ENCODE measurements at places on chromosomes 4 and X.

DNA sequence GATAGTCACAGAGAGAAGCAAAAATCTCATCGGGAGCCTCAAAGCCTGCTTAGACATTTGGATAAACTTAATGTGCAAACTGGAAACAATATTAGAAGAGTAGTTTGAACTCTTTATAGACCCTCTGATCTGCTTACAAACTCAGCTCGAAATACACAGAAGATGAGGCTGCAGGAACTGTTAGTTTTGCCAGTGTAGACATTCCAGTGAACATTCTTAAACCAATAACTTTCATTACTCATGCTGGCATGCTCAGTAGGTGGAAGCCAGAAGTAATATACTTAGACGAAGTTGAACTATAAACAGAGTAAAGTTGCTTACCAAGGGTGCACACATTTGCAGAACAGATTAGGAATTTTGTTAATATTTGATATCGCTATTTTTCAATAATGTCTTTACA, 303.5 kb downstream of the ANKRD50 start:
- peak; percentile 42 for DNase-seq

GRCh38 chrX:69398881-69399280, 105.2 kb upstream of the NALF2 start:
- no peak for DNase-seq

- no peak for DNase-seq
Measured at GRCh38 chr4:139501927-139502899, 48.3 kb downstream of the RAB33B start.

DNA sequence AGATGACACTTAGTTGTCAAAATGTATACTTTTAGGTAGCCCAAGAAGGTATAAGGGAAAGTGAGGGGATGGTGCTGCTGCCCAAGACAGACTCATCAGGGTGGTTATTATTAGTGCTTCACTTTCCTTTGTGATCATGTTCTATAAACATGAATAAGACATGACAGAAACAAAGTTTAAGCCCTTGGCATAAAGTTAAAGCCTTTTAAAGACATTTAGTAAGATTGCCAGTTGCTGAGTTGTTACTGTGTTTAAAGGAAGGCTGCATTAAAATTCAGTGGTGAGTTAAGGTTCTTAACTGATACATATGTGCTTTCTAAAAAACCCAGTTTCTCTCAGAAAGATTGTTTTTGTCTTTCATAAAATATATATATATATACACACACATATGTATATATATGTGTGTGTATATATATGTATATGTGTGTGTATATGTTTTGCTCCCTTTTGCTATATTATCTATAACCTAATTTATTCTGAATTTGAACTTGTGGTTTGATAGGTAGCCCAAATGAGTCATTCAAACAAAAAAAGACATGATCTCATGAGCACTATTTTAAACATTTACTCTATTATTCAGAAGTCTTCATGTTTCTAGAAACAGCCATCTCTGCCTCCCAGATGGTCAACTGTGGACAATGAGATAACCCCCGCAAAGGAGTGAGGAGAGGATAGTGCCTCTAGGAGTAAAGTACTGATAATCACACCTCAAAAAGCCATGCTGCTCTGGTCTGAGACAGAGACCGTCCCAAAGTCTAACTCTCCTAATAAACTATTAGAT, 98.1 kb upstream of the OTUD4 start:
- DNase-seq: peak; percentile 50

DNA sequence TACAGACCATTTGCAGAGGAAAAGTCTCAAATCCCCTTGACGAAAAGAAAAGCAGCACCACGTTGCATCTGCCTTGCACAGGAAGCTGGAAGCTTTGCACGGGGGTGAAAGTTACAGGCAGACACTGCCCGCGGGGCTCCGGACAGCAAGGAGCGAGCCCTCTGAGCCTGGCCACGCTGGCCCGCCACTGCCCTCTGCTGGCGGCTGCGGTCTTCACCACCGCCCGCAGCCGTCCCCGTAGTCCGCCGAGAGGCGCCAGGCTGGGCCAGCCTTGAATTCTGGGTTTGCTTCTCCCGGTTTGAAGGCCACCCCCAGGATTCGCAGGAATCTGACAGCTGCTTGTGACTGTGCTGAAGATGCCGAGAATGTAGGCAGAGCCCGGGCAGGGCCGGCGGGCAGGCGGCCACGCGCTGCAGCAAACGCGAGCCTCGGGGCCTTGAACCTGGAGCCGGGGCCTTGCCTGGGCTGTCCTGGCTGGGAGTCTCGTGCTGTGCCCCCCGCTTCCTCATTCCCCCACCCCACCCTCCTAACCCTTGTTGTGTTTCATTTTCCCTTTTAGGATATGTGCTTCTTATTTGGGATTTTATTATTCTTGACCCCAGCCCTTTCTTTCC, 49.2 kb downstream of the ENPP6 start:
- peak; percentile 47 for DNase-seq

GRCh38 chrX:64885850-64886249, 90.4 kb downstream of the ZC4H2 start:
- DNase-seq: no peak

DNA sequence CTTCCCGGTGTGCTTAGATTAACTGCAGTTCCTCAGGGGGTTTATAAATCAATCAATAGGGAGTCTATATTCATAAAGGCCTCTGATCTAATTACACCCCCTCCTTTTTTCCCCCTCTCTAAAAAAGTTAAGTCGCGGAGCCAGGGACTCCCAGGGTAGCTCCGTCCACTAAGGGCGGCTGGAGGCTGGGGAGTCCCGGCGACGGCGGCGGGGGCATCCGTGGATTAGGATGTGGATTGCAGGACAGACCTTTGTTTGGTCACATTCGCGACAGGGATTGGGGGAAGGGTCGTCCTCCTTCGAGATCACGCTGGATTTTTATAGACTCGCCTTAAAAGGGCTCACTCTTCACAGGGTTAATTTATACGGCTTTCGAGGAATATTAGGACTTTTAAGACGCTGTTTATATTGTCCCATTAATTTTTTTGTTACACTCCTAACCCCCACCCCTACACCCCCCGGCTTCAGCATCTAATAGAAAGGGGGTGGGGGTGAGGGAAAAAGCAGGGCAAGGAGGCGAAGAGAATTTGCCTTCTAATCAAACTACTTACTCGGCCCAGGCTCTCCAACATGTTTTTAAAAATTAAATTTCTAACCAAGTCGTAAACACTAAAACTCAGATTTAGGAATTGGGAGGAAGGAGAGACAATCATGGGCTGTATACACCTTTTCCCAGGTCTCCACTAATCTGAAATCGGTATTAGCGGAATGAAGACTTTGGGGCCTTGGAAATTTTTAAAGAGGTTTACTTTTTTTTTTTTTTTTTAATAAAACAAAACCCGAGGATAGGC, 8.5 kb downstream of the PITX2 start:
- no peak for DNase-seq

- DNase-seq: no peak
Measured at GRCh38 chr4:16007471-16008095, 44.6 kb upstream of the FGFBP2 start.

DNA sequence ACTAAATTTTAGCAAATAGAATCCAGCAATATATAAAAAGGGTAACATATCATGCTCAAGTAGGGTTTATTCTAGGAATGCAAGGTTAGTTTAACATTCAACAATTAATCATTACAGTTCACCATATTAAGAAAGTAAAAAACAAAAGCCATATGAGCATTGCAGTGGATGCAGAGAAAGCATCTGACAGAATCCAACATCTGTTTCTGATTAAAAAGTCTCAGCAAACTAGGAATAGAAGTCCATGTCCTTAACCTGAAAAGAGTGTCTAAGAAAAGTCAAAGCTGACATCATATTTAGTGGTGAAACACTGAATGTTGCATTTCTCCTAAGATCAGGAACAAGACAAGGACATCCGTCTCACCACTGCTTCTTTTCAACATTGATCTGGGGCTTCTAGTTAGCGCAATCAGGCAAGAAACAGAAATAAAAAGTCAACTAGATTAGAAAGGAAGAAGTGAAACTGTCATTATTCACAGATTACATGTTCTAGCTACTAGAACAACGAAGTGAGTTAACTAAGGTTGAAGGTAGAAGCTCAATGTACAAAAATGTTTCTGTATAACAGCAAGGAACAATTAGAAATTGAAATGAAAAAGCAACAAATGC, 49.3 kb downstream of the MRPL1 start:
- no peak for DNase-seq

GRCh38 chr4:151284534-151285245, 7.7 kb downstream of the PRSS48 start:
- no peak for DNase-seq

GRCh38 chr4:4248885-4249203, 821 bp upstream of the TMEM128 start:
- no peak for DNase-seq

GRCh38 chr4:40596522-40596921, 33.1 kb downstream of the RBM47 start:
- no peak for DNase-seq

- peak; percentile 28 for DNase-seq
Measured at GRCh38 chrX:39253551-39253950, 452.3 kb downstream of the MID1IP1 start.

- DNase-seq: no peak
Measured at GRCh38 chr4:128942607-128943006, 133.1 kb downstream of the JADE1 start.

GRCh38 chr4:76250962-76251361, 559 bp upstream of the FAM47E start:
- DNase-seq: no peak

- DNase-seq: no peak
Measured at GRCh38 chrX:121876305-121876704, 828.9 kb downstream of the GLUD2 start.

DNA sequence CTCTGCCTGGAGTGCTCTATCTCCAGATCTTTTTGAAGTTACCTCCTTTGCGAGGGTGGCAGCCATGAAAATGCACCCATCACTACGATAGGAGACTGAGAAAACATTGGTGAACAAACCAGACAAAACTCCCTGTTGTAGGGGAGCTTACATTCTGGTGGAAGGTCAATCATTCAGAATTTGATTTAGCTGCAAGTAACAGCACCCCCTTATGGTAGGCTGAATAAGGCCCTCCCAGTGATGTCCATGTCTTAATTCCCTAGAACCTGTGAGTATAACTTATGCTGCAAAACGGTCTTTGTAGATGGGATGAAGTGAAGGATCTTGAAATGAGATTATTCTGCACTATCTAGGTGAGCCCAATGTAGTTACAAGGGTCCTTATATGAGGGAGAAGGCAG, 5.6 kb upstream of the TEC start:
- peak; percentile 61 for DNase-seq

- no peak for DNase-seq
Measured at GRCh38 chr4:159201168-159201567, 98.3 kb downstream of the RAPGEF2 start.

GRCh38 chr4:37648084-37648817, 37.9 kb downstream of the RELL1 start:
- DNase-seq: peak; percentile 92

GRCh38 chr4:3290889-3291321, 1.9 kb upstream of the RGS12 start:
- DNase-seq: no peak

DNA sequence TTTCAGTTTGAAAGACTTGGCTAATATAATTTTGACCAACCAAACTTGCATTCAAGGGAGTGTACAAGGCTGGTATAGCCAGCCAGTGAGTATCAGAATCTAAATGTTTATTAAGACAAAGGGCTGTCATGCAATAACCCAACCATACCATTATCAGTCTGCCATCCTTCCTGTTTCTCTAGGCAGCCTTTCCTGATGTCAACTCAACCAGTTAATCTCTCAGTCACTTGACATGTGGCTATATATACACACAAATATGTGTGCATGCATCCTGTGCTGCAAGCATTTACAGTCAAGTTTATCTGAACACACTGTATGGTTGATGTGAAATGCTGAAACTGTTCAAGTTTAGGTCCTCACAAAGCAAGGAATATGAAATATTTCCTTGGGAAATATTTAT, 17.2 kb downstream of the BTK start:
- no peak for DNase-seq

DNA sequence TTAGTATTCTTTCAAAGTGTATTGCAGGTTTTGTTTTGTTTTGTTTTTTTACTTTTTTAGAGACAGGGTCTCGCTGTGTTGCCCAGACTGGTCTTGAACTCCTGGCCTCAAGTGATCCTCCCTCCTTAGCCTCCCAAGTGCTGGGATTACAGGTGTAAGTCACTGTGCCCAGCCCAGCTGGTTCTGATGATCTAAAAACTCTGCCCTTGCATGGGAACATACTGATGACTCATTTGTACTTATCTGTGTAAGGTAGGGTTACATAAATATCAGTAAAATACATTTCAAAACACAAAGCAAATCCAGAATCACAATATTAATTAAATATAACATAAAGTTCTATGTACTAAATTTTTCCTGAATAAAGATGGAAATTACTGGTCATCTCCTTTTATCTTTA, 7.4 kb upstream of the SLC9B1 start:
- peak; percentile 20 for DNase-seq

DNA sequence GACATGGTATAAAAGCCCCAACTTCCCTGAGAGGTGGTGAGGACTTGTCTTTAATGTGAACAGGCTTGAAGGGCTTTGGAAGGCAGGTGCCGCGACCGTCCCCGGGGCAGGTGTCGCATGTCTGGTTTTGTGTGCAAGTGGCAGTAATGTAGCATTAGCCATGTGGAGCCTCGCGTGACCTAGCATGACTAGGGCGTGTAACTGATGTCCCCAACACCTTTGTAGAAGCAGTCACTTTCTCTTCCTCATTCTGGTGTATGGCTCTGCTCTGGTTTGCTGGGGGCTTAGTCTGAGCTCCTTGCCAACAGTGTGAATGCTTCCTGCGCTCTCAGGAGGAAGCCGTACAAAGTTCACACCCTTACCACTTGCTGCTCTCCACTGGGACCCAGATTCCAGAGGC, 145.7 kb downstream of the AMMECR1 start:
- DNase-seq: no peak

DNA sequence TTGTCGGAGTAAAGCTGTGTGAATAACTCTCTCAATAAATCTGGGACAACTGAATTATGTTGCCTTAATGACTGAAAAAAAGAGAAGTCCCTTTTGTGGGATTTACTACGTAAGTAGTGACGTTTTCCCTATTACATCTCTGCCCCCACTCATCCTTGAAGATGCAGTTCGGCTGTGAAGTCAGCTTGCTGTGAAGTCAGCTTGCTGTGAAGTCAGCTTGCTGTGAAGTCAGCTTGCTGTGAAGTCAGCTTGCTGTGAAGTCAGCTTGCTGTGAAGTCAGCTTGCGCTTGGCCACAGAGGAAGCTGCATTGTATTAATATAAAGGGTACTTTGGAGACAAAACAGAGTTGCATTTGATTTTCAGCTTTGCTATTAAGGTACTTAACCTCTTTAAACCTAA, 8.0 kb upstream of the VAMP7 start:
- DNase-seq: no peak

GRCh38 chr4:10320130-10320529, 137.1 kb downstream of the ZNF518B start:
- no peak for DNase-seq

DNA sequence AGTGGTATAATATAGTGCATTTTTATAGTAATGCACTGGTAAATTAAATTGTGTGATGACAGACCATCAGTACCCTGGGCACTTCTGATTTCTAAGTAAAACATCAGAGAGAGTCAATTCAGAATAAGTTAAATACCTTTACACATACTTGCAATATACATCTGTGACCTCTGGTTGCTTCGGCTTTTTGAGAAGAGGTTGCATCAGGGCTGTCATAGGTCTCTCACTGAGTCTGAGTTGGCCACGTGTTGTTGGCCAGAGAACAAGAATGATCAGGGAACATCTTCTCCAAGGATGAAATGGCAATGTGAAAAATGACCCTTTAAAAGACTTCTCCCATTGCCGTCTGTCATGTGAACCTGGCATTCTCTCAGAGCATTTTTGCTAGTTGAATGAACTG, 36.9 kb upstream of the PUDP start:
- DNase-seq: no peak

All from LHCN-M2 (cell line).